SK-N-MC (cell line): ENCODE measurements at places on chromosomes 12 and 14.

DNA sequence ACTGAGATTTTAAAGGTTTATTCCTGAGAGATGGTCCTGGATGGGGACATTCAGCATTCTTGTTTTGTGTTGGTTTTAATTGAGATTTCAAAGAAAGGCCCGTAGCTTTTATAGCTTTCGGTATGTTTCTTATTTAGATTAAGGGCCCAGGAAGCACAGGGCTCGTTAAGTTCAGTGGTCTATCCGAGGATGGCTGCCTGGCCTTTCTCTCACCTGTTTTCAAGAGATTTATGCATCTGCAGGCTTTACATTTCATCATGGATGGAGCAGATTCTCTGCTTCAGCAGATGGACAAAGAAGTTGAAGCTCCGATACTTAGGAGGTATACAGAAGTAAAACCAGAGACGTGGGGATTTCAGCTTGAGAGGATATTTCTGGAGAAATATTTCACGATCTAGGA, 16.0 kb downstream of the FZD10 start:
- DNase-seq = no peak

DNA sequence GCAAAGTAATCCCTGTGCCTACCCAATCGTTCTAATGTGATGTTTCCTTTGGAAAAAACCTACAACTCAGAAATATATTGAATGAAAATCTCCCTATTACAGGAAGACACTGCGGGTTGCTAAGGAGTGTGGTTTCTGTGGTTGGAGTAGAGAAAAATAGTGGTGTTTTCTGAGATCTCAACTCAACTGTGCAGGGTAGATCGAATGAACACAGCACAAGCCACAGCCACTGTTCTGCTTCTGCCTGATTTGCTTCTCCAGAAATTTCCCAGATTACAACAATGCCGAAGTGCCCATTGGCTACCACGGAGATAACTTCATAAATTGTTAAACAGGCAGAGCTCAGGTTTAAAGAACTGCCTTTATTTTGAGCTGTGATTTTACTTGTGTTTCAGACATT, 480.4 kb downstream of the DIO2 start:
- DNase-seq = peak; percentile 55

DNA sequence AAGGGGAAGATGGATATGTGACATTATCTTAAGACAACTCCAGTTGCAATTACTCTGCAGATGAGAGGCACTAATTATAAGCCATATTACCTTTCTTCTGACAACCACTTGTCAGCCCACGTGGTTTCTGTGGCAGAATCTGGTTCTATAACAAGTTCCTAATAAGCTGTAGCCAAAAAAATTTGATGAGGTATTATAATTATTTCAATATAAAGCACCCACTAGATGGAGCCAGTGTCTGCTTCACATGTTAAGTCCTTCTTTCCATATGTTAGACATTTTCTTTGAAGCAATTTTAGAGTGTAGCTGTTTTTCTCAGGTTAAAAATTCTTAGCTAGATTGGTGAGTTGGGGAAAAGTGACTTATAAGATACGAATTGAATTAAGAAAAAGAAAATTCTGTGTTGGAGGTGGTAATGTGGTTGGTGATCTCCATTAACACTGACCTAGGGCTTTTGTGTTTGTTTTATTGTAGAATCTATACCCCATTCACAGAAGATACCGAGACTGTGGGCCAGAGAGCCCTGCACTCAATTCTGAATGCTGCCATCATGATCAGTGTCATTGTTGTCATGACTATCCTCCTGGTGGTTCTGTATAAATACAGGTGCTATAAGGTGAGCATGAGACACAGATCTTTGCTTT, 36.9 kb downstream of the PSEN1 start:
- peak; percentile 44 for DNase-seq

- peak; percentile 52 for DNase-seq
Observed at GRCh38 chr12:50220363-50220995, 53.3 kb upstream of the CERS5 start.

GRCh38 chr12:45634273-45634917, 95.1 kb upstream of the ARID2 start:
- no peak for DNase-seq

DNA sequence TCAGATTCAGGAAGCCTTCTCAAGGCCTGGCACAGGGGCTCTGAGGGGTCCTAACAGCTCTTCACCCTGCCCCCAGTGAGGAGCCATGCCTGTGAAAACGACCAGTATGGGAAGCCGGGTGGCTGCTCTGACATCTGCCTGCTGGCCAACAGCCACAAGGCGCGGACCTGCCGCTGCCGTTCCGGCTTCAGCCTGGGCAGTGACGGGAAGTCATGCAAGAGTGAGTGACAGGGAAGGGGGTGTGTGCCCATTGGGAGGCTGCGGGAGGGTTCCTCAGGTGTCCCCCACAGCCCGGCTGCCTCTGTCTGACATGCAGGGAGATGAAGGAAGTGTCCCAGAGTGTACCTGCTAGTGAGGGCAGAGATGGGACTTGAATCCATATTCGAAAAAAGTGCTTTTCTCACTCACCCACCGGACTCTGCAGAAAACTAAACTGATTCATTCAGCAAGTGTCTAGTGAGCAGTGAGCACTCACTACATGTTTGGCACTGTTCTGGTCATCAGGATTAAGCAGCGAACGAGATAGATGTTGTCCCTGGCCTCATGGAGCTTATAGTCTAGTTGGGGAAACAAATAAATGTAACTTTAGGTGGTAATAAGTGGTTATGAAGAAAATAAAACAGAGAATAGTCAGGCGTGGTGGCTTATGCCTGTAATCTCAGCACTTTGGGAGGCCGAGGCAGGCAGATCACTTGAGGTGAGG, 9.4 kb upstream of the LRP1-AS start:
- no peak for DNase-seq

DNA sequence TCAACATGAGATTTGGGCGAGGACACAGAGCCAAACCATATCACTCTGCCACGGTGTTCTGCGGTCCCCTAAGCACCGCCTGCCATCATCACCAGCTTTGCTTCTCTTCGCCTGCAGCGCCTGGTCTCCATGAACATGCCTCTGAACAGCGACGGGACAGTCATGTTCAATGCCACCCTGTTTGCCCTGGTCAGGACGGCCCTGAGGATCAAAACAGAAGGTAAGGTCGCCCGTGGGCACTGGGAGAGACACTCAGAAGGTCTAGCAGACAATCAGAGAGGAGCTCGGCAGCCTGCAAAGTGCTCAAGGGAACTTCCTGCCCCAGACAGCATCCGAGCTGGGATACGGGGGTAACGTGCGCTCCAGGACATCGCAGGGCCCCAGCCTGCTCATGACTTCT, 126.0 kb upstream of the FKBP4 start:
- no peak for DNase-seq

DNA sequence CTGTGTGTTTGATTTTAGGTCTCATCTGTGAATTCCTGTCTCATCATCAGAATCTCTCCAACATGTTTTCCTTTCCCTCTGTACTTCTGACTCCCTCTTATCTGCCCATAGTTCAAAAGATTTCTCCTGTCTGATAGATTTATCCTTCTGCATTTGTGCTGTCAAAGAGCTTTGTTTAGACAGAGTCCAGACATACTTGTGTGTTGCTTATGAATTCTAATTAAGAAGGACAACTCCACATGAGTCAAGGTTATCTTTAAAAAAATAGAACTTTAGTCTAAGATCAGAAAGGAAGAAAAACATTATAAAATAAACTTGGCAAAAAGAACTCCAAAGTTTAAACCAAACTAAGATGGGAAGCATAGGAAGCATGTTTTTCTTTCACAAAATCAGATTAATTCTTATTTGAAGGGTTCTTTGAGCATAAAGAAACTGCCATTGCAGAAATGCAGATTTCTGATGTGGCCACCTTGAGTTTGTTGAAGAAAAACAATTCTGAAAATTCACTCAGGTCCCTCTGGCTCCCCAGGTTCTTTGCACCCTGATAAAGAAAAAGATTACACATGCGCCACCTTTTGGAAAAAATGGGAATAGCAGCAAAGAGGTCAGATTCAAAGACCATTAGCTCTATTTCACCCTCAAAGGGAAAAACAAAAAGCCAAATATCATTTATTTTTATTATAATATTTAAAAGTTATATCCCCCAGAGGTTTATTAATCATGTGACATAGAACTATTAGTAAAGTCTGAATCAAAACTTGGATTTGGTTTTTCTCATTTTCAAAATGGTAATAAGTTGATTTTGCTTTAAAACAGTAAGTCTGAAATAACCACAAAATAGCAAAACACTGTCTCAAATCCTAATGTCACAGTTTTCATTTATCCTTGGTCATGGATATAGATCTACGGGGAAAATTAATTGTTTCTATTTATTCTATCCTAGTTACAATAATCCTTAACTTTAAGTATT, 143.7 kb upstream of the DCN start:
- DNase-seq = peak; percentile 63

DNA sequence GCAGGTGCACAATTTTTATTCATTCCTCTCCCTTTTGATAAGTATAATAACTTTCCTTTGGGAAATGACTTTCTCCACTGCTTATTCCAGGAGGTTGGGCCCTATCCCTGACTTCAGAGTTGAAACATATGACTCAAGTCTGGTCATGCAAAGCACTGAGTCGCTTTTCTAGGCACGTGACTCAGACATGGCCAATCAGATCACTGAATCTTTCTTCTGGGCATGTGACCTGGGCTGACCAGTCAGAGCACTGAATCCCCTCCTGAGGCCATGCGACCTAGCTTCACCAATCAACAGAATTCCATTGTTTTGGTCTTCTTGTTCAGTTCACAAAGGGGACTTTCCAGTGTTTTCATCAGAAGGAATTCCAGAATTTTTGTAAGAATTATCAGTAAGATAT, 377.1 kb upstream of the KITLG start:
- no peak for DNase-seq

- no peak for DNase-seq
Observed at GRCh38 chr12:47891356-47891755, 13.4 kb downstream of the VDR start.
